ENCODE measurements at places on chromosomes 13 and 19.

DNA sequence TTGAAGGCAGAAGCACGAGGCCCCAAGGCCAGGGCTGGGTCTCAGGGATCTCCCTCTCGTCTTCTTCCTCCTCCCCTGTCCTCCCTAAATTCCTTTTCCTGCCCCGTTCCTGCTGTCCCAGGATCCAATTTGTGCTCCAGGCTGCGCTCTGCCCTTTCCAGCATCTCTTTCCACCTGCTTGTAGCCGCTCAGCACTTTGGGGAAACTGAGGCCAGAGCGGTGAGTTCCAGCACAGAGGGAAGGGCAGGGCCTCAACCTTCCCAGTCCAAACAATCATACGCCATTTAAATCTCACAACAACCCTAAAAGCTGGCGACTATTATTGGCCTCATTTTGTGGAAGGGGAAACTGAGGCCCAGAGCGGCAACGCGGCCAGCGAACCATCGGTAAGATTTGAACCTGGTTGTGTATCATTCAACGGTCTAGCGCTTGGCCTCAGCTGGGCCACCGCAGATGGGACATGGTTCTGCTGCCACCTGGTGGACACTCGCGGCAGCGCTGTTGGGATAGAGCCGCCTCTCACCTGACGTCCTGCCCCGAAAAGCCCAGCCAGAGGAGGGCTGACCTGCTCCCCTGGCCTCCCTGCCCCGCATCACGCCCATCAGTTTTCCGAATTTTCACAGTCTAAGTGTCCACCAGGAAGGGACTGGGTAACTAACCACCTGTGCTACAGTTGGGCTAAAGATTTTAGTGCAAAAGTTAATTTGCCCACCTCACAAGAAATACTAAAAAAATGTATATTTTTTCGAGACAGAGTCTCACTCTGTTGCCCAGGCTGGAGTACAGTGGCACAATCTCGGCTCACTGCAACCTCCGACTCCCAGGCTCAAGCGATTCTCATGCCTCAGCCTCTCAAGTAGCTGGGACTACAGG lies 4.2 kb upstream of the RPL18A start:
- DNase-seq, result peak; percentile 90

GRCh38 chr19:48630296-48631063 lies 6.7 kb downstream of the DBP start:
- no peak for DNase-seq

DNA sequence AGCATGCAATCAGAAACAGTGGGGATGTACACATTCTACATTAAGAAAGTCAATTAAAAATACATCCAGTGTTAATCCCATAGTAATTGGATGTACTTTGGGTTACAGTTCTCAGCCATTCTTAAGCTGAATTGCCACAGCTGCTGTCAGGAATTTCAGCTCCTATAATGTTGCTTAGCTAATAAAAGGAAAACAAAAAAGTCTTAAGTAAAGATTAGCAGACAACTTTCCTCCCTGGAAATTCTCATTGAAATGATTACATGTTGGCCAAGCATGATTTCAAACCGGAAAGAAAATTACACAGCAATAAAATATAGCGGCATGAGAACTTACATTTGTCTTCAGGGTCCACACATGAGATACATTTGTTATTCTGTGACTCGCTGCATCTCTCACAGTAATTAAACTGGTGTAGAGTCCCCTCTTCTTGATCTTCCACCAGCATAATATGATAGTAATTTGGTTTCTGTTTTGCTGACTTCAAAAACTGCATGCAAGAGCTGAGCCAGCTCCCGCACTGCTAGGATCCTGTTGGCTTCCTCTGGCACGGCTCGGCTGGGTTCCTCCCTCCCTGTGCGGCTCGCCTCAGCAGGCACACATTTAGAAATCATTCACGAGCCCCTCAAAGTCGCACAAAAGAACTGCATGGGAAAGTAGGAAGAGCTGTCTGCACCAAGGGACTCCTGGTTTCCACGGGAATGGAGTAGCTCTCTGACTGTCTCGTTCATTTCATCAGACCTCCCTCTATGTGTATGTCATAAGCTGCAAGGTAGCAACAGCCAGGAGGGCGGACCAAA lies at the start of gene HTR2A:
Gene HTR2A, minus strand, starts transcription at position 713 of the 797 bp plus-strand sequence. CDS start 1,147 bp downstream, outside the sequence.
- DNase-seq, result no peak

- no peak for DNase-seq
Observed at GRCh38 chr13:28250542-28250941, 112.2 kb downstream of the PAN3 start.

- DNase-seq, result no peak
Observed at GRCh38 chr13:70391678-70392077, 283.4 kb upstream of the KLHL1 start.

DNA sequence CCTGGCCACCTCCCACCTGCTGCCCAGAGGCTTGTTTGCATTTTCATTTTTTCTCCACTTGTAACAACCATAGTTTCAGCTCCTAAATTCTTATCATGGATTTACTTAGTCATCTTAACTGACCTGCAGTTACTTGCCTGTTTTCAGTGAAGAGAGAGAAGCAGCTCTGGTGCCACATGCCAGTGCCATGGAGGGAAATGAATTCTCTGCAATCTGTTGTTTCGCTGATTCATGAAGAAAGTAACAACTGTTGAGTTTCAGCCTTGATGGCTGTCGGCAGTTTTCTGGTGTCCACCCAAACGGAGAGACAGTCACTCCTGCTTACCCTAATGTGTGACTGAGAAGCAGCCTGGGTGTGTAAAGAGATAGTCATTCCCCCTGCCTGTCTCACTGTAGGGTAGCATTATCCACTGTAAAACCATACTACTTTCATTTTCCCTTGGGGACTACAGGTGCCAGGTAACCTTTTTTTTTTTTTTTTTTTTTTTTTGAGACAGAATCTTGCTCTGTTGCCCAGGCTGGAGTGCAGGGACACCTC lies 116.1 kb downstream of the DNAJC3 start:
- no peak for DNase-seq

DNA sequence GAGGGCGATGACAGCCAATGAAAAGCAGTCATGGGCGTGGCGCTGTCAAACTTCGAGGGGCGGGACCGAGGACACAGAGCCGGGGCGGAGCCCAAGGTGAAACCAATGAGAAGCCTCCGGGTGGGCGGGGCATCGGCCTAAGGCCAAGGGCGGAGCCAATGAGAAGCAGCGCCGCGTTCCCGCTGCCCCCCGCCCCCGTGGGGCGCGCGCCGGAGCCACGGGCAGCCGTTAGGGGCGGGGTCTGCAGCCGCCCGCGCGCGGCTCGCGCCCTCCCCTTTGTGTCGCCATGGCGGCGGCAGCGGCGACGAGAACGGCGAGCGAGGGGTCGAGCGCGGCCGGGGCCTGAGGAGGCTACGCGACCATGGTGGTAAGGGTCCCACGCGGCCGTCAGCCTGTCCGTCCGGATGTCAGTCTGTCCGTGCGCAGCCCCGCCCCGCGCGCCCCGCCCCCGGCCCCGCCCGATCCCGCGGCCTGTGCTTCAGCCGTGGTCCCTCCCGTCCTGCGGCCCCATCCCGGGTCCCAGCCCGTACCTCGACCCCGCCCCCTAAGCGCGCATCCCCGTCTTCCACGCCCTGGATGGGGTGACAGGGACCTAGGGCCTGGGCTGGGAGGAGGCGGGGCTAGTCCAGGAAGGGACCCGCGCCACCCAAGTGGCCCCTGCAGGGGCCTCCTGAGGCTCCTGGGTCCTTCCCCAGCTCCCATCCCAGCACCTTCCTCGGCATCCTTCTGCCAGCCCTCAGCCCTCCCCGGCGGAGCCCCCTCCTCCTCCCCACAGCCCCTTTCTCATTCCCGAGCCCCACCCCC lies at the start of gene ARHGAP33:
Gene ARHGAP33, plus strand, starts transcription at position 267 of the 804 bp plus-strand sequence. Its CDS starts 95 bp downstream, at position 362.
- DNase-seq, result peak; percentile 97

DNA sequence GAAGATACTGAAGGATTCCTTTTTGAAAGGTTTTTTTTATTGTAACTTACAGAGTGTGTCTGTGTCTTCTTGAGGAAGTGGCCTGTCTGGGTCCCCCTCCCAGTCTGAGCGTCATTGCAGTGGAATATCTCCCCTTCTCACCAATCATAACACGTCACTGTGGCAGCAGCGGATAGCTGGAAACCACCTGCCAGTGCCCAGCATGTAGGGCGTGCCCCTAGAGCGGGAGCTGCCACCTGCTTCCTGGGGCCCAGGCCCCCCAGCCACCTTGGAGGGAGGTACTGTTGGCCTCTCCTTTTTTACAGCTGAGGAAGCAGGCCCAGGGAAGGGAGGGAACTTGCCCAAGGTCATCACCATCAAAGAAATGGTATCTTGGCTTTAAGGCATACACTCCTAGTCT lies 4.6 kb upstream of the DNM2 start:
- DNase-seq, result no peak

DNA sequence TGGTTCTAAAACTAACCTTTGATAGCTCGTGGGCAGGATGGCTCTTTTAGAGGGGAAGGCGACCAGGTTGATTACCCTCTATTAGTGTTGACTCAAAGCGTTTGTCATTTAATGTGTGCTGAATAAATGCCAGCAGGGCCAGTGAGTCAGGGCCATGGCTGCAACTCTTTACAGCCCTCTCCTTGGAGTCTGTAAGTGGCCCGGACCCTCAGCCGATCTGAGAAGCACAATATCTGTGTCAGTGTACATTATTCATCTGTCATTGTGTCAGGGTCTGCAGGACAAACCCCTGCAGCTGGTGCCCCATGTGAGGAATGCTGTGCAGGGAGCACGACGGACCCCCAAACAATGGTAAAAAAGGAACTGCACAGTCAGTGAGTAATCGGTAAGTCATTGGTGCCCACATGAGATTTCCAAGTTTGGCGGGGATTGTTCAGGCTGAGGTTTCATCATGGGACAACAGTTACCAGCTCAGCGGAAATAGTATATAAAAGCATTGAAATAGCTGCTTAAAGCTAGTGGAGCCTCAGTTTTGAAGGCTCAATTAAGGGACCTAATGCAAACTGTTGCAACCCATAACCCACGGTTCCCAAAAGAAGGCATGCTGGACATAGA lies 139.1 kb downstream of the ZNF675 start:
- no peak for DNase-seq

DNA sequence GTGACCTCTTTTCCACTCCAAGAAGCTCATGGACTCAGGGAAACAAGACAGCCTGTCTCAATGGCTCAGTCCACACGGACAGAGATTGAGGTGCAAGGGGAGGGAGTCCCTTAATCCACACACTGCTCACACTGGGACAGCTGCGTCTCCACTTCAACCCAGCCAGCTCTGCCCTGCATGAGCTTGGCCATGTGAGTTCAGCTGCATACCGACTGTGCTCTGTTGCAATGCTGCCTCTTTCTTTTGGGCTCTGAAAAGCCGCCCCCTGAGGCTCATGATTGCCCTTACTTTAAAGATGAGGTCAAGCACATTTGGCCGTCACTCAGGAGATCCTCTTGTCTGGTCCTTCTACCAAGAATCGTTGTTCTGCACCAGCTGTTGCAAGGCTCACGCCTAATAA lies 64.8 kb upstream of the KCTD15 start:
- no peak for DNase-seq

- no peak for DNase-seq
Observed at GRCh38 chr19:33813391-33814101, 16.9 kb downstream of the KCTD15 start.

DNA sequence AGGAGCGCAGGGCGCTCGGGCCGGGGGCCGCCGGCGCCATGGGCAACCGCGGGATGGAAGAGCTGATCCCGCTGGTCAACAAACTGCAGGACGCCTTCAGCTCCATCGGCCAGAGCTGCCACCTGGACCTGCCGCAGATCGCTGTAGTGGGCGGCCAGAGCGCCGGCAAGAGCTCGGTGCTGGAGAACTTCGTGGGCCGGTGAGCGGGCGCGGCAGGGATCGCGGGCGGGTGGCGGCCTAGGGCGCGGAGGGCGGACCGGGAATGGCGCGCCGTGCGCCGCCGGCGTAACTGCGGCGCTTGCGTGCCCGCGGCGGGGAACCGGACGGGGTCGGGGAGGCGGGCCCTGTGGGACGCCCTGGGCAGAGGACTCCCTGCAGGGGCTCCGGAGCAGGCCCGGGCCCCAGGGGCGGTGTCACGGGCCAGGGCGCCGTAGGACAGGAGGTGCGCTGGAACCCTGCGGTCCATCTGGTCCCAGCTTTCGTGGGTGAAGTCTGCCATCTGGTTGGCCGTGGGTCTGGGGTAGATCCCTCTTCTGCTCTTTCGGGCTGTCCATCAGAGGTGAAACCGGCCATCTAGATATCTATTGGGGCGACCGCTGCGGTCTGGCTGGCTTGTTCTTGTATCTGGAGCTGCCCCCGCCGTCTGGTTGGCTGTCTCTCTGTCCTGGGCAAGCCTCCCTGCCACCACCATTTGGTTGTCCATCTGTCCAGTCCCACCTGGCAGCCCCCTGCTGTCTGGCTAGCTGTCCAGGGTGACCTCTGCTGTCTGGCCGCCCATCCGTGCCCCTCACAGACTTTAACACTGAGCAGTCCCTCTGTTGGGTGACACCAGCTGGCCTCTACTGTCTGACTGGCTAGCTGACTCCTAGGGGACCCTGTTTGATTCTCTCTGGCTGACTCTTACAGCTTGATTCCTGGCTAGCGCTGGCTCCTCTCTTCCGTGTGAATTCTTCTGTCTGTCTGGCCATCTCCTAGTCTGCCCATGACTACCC lies 622 bp downstream of the DNM2 start:
- peak; percentile 46 for DNase-seq

GRCh38 chr19:52739576-52739975 lies 4.7 kb upstream of the ZNF611 start:
- DNase-seq, result no peak

DNA sequence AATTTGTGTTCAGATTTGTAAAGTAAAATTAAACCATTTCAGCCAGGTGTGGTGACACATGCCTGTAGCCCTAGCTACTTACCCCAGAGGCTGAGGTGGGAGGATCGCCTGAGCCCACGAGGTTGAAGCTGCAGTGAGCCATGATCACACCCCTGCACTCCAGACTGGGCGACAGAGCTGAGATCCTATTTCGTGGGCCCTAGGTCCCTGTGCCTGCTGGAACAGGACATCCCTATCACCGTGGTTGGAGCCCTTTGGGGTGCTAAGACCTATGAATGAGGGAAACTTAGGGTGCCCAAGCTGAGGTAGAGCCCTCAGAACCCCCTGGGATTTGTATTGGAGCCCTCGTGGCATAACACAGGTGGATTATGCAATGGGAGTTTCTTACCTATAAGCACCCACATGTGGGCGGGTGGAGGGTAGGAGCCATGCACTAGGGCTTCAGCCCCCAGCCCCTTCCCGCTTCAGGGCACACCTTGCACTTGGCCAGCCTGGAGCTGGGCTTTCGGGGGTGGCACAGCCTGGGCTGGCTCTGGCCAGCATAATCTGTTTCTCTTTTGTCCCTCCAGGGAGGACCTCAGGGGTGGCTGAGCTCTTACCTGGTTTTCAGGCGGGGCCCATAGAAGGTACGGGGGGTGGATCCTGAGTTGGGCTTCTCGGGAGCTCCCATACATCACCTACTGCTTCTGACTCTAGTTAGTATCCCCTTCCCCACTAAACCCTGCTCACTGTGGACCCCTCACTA lies 7.2 kb upstream of the USF2 start:
- no peak for DNase-seq

- DNase-seq, result no peak
Observed at GRCh38 chr13:88026241-88026640, 355.1 kb downstream of the SLITRK5 start.
